H1 (cell line): ENCODE measurements at places on chromosomes 5 and 9. TPM values are rescaled to one million over a fixed set of nuclear protein-coding genes. Genes with fewer than 3 reads are reported as not detected.

SLC46A2 gene
- 0.02 and 0.03 TPM in 2 replicates for polyA plus RNA-seq

SLC34A3 gene
- 0.06 and 0.08 TPM in 2 replicates for polyA plus RNA-seq

PIP5KL1 gene
- 15.4 and 27.4 TPM in 2 replicates for polyA plus RNA-seq

RUFY1 gene
- 22.4 and 22.9 TPM in 2 replicates for polyA plus RNA-seq

AP3B1 gene
- 23.3 and 45.8 TPM in 2 replicates for polyA plus RNA-seq

CDH10 gene
- polyA plus RNA-seq: 0.05 and 0.11 TPM in 2 replicates

GABRA1 gene
- polyA plus RNA-seq: 1.6 and 4.7 TPM in 2 replicates

EXOSC3 gene
- polyA plus RNA-seq: 43.5 and 46.7 TPM in 2 replicates

PDLIM4 gene
- 29.1 and 37.7 TPM in 2 replicates for polyA plus RNA-seq

CCL21 gene
- not detected in 2 replicates for polyA plus RNA-seq

MARCHF3 gene
- 11.1 and 16.9 TPM in 2 replicates for polyA plus RNA-seq

FRMD3 gene
- polyA plus RNA-seq: 0.15 and 0.25 TPM in 2 replicates
